ENCODE measurements at places on chromosomes 1 and 21.

GRCh38 chr1:210596641-210597040, 267.9 kb downstream of the HHAT start:
- DNase-seq, result no peak

DNA sequence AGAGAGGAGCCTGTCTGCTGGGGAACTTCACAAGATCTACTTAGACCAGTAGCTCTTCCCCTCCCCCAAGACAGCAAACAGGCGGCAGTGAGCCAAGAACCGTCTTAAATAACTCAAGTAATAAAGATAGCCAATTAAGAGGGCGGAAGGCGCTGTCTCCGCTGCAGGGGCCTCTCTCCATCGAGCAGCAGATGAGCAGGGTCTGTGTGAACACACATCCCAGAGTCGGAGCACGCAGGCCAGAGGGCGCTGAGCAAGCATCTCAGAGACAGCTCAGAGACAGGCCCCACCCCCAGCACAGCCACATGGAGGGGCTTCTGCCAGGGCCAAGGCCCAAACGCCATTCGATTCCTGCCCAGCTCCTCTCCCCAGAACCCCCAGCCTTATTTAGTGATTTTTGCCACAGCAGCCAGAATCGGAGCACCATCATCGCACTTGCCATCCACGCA, 11.1 kb downstream of the IFFO2 start:
- DNase-seq, result peak; percentile 66

- DNase-seq, result no peak
These were observed 265.2 kb downstream of the ADGRL2 start for GRCh38 chr1:82065916-82066315.

- DNase-seq, result no peak
These were observed 85.7 kb downstream of the ITPKB start for GRCh38 chr1:226653311-226653921.

DNA sequence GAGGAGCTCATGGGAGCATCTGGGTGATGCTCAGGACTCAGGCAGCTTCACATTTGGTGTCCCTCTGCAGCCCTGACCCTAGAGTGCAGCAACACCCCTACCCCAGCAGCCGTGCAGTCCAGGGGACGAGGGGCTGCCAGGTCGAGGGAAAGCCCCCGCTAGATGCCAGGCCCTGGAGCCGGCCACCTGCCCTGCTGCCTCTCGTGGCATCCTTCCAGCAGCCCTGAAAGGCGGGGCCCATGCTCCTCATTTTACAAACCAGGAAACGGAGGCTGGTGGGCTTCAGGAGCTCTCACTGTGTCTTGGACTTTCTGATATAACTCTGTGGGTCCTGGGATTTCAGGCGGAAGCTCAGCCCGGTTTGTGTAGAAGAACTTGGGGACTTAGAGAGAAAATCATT, 120.5 kb upstream of the WNT4 start:
- DNase-seq, result no peak
